Inflammatory macrophage treated with lipopolysaccharide for 4 hours (primary cell): ENCODE measurements at places on chromosomes 7 and 10.

DNA sequence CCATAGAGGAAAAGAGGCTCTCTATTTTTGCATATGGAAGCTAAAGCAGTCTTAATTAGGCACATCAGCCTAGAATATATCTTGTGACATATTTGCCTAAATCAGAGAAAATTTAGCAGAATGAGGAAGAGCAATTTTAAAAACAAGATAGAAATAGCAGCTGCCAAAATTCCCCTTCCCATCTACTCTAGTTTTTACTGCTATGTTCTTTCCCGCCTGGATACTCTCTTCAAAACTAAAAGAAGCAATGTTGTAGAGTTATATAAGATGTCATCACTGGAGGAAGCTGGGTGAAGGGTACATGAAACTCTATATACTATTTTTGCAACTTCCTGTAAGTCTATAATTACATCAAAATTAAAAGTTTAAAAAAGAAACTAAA is 87.0 kb downstream of the ARMH3 start:
- peak; percentile 74 for DNase-seq

GRCh38 chr7:87517891-87518290 is 42.4 kb upstream of the ABCB4 start:
- no peak for DNase-seq

GRCh38 chr7:11213266-11213665 is 239.6 kb downstream of the PHF14 start:
- DNase-seq: no peak

DNA sequence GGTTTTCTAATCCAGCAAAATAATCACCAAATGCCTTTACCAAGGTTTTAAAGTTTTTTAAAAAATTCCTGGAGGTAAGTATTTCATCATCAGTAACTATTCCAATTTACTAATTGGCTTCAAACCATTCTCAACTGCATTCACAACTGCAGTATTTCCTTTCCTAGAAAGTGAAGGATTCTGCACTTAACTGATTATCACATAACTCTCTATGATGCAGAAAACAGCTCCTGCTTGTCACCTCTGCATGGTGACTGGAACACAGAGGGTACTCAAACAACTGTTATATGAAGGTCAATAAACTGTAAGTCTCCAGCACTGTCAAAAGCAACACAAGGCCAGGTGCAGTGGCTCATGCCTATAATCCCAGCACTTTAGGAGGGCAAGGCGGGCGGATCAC is 42.6 kb downstream of the SRPK2 start:
- no peak for DNase-seq

- no peak for DNase-seq
Observed at GRCh38 chr7:39342763-39343162, 223.4 kb upstream of the YAE1 start.

DNA sequence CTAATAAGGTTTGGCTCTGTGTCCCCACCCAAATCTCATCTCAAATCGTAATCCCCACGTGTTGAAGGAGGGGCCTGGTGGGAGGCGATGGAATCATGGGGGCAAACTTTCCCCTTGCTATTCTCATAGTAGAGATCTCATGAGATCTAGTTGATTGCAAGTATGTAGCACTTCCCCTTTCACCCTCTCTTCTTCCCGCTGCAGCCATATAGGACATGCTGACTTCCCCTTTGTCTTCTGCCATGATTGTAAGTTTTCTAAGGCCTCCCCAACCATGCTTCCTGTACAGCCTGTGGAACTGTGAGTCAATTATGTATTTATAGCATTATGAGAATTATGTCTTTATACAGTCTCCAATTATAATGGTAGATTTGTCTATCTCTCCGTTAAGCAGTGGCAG is 594.5 kb downstream of the ACTR3B start:
- DNase-seq: peak; percentile 1

DNA sequence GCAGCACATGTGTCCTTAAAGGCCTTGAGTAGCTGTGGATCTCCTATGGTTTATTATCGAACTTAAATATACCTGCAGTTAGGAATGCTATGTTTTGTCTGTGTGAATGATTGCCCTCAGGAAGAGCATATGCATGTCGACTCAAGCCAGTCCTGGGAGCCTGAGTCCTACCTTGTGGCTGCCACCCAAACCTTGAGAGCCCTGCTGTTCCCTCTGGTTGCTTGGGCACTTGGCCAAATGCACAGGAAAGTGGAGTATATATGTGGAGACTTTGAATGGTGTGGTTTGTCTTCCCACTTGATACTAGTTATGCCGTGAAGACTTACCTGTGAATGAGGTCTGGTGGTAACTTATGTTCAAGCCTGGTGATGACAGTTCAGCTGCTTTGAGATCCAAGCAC is 409.8 kb downstream of the LRMDA start:
- DNase-seq: no peak

DNA sequence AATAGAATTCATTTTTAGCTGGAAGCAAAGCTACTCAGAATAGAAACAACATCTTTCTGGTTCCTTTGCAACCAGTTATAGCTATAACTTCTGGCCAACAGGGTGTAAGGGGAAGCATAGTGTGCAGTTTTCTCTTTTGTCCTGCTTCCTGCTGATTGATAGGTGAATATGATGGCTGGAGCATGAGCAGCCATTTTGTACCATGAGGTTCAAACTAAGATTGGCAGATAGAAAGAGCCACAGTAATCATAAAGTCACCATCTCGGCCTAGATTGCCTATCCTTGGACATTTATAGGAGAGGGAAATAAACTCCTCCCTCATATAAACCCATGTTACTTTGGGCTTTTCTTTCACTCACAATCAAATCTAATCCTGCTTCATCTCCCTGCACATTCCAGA is 102.2 kb upstream of the FGFR2 start:
- DNase-seq: no peak

DNA sequence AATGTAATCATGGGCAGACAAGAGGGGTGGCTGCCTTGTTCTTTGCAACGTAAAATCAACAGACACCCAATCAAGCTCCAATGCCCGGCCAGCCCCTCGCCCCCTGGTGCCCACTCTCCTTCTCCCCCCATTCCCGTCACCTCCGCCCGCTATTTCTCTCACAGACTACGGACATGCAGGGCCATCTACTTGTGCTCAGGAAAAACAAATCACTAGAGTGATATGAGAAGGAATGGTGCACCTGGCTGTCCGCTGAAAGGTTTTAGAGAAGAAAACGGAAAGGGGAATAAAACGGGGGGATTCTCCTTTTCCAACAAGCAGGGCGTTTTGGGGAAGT is 396 bp downstream of the GRM8 start:
- DNase-seq: no peak

GRCh38 chr7:2544541-2545188 is 10.7 kb downstream of the BRAT1 start:
- no peak for DNase-seq

DNA sequence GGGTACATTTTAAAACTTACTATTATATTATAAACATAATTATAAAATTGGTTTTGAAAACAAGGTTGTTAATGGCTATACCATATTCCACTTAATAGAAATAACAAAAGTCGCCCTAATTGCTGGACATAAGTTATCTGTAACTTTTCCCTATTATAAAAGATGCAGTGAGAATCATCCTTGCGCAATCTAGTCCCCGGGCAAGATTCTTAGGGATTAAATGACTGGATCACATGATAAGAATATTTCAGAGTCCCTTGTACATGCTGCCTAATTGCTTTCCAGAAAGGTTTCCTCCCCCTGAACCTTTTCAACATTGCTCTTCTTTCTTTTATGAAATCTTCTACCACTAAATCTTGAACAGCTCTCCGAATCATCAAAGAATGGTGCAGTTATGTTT is 479.8 kb upstream of the MKI67 start:
- DNase-seq: no peak

DNA sequence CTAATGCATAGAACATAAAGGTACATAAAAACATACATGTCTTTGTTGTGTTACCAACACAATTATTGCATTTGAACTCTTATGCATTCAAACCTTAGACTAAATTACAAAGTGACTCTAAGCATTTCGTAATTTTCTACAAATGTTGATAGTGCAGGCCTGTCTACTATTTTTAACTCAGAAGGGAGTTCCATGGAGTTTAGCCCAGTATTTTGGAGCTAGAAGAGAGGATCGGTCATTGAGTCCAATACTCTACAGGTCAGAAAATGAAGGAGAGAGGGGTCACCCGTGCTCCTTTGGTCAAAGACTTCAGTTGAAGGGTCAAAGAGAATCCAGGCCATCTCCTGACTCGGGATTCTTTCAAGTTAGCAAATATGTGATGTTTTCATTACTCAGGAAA is 55.3 kb upstream of the SRRM3 start:
- no peak for DNase-seq

DNA sequence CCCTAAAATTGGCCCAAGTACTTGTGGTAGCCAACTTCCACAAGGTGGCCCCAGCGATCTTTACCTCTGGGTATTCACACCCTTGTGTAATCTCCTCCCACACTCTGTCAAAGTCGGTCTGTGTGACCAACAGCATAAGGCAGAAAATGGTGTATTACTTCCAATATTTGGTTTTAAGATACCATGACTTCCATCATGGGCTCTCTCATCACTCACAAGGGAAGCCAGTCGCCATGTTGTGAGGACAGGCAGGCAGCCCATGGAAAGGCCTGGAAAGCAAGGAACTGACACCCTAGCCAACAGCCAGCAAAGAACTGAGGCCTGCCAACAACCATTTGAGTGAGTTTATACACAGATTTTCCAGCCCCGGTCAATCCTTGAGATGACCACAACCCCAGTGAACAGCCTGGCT is 91.0 kb upstream of the KMT2E start:
- peak; percentile 94 for DNase-seq

DNA sequence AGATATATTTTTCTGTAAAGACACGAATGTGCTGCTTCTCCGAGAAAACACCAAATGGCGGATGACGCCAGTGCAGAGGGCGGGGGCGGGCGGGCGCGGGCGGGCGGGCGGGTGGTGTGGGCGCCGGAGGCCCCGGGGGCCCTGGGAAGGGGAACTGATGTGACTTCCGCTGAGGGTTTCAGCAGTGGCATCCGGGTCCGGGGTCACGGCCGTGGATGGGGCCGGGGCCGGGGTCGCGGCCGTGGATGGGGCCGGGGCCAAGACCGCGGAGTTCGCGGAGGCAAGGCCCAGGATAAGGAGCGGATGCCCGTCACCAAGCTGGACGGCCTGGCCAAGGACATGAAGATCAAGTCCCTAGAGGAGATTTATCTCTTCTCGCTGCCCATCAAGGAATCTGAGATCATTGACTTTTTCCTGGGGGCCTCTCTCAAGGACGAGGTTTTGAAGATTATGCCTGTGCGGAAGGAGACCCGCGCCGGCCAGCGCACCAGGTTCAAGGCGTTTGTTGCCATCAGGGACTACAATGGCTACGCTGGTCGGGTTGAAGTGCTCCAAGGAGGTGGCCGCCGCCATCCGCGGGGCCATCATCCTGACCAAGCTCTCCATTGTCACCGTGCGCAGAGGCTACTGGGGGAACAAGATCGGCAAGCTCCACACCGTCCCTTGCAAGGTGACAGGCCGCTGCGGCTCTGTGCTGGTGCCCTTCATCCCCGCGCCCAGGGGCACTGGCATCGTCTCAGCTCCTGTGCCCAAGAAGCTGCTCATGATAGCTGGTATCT is 20.3 kb upstream of the IGF2BP3 start:
- DNase-seq: no peak

- DNase-seq: no peak
Observed at GRCh38 chr10:104711302-104711721, 70.2 kb downstream of the SORCS3 start.

DNA sequence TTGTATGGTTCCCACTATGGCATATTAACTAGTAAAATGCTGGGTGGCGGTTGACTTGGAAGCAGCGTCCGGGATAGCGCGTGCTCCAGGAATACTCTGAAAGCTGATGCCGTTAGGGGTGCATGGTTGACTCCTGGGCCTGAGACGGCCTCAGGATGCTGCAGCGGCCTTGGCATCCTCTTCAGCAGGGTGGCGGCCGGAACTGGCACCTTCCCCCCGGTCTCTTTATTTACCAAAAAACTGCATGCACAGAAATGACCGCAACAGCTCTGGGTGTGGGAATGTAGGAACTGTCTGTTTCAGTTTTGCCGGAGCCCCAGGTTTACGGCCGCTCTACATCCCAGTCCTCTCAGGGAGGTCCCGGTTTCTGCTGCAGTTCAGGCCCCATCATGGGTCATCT is 28.8 kb downstream of the PFKP start:
- DNase-seq: peak; percentile 41

GRCh38 chr10:124387078-124387874 is 31.4 kb downstream of the OAT start:
- DNase-seq: no peak

GRCh38 chr7:113026941-113027340 is 59.7 kb downstream of the GPR85 start:
- no peak for DNase-seq

- DNase-seq: peak; percentile 59
Observed at GRCh38 chr10:624605-625332, 64.7 kb downstream of the DIP2C start.

GRCh38 chr10:75191821-75192568 is 18.6 kb upstream of the VDAC2 start:
- DNase-seq: peak; percentile 96

GRCh38 chr10:71213127-71213621 is 804 bp downstream of the UNC5B start:
- DNase-seq: peak; percentile 32

DNA sequence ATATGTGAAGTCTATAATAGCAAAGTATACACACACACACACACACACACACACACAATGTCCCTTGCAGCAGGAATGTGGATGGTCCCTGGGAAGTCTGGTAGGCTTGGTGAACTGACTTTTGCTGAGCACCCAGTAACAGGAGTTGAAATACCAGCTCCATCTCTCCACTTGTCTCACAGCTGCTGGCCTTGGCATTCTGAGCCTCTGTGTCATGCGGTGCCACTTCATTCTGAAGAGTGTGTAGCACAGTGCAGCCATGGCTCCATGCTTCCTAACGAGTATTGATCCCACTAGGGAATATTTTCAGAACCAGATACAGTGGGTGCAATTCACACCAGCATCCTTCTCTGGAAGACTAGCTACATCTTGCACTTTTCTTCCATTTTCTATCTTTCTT is 192.4 kb downstream of the ADARB2 start:
- DNase-seq: no peak

- DNase-seq: peak; percentile 1
Observed at GRCh38 chr7:91843831-91844230, 36.7 kb downstream of the MTERF1 start.

DNA sequence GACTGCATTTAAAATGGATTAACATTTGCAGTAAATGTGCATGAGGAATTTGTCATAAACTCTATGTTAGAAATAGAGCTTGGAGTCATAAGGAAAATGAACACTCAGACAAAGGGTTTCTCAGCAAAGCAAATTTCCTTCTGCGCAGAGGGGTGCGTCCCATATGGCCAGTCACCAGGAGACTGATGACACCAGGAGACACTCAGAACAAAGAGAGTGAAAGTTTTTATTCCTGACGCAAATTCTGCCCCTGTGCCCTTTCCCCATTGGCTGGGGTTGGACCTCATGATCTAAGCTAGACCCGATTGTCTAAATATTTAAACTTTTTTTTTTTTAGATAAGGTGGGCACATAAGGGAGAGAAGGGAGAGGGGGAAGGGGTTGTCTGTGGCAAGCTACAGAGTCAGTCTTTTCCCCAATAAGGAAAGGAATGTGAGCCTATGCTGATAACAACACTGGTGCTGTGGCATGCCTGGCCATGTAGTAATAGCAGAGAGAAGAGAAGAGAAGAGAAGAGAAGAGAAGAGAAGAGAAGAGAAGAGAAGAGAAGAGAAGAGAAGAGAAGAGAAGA is 202.0 kb downstream of the POM121L12 start:
- no peak for DNase-seq

- no peak for DNase-seq
Observed at GRCh38 chr7:156162451-156162850, 350.2 kb upstream of the SHH start.

GRCh38 chr10:110817614-110818013 is 54.1 kb upstream of the PDCD4 start:
- no peak for DNase-seq

GRCh38 chr10:61280303-61280702 is 172.9 kb downstream of the TMEM26 start:
- DNase-seq: peak; percentile 4
